T-helper 17 cell (primary cell): ENCODE measurements at places on chromosomes 16 and 17.
A peak's percentile ranks its signal among the peaks of the same experiment; 100 is the strongest.

DNA sequence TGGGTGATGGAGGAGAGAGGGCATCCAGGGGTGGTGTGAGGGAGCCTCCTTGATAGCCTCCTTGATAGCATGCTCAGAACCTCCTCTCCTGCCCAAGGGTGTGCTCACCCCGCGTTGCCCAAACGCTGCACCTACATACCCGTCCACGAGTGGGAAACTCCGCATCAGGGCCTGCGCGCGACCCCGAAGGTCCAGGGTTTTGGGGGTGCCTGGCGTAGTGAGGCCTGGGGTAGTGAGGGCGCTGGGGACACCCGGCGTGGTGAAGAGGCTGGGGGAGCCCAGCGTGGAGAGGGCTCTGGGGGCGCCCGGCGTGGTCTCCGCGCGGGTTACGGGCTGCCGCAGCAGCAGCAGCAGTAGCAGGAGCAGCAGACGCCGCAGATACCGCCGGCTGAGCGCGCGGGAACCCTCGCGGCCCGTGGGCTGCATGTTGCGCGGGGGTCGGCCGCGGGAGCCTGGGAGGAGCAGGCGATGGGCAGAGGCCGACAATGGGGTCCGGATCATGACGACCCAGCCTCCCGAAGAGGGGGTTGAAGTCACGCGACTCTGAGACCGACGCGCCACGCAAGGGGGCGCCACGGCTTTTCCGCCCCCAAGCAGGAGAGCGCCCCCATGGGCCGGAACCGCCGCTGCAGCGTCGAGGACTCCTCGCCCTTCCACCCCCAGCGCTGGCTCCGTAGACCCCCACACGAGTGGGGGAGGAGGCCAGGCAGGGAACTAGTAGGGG lies at the start of gene DPEP3:
DPEP3 (minus strand) TSS at position 545 of the 724 bp plus-strand sequence; CDS start at position 426, 119 bp downstream.
- no peak for DNase-seq

- no peak for DNase-seq
These were observed 107.7 kb upstream of the GPR139 start for GRCh38 chr16:20181416-20181815.

- no peak for DNase-seq
These were observed 3.3 kb upstream of the ELMO3 start for GRCh38 chr16:67195676-67196075.

DNA sequence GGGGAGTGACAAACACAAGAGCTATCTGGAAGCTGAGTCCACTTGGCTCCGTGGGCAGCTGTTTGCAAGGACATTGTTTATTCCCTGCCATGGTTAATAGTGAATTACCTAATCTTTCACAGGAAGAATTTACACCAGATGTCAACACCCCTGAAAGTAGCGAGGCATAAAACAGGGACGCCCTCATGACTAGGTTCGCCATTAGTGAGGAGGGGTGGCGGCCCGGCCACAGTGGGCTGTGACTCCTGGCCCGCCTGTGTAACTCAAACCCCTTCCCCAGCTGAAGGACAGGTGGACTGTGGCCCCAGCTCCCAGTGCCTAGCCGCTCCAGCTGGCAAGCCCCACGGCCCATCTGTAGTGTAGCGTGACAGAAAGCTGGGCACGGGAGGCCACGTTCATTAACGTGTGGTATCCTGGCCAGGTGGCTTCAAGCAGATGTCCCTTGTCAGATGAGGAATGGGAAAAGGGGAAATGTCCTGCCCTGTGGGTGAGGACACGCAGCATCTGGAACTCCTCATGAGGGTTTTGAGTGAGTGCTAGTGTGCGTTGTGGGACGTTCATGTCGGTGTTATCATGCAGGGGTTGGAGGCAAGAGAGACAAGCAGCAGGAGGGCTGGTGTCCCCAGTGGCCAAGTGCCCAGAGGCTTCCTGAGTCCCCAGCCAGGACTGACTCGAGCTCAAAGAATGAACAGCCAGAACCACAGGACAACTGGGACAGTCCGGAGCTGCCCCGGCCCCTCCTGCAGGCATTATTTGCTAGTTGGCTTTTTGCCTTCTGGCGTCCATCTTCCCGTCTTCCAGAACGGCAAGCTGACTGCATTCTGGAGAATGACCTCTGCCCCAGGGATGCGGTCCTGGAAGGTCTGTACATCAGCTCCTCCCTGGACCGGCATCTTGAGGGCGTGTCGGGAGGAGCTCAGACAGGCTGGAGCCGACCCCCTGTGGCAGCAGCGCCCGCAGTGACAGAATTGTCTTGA lies 19.2 kb downstream of the KDM8 start:
- no peak for DNase-seq

GRCh38 chr17:4043862-4044261 lies 79.6 kb upstream of the ATP2A3 start:
- peak; percentile 18 for DNase-seq
